ENCODE measurements at places on chromosomes 5 and 9. TPM values are rescaled to one million over a fixed set of nuclear protein-coding genes. Genes with fewer than 3 reads are reported as not detected.
A peak's percentile ranks its signal among the peaks of the same experiment; 100 is the strongest.

Gene PRSS3
- not detected for total RNA-seq

DNA sequence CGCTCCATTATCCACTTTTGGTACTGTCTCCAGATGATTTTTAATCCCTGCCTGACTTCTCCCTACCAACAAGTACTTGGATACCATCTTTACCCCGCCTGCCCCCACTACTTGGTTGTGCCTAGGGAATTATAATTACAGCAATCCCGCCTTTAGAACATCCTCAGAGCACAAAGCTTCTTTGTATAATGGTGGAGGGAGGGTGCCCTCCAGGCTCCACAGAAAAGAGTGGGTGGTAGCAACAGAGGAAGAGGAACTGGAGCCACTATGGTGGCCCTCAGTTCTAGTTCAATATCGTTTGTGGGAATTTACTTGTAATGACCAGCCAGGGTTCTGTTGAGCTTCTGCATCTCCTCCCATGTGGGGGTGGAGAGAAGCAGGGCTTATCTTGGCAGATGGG is 79.0 kb upstream of the RNF38 start:
- DNase-seq, result no peak

Gene SHISAL2B
- not detected for total RNA-seq

Gene SPATA6L
- total RNA-seq, result 0.38 TPM

- DNase-seq, result no peak
These were observed 73.2 kb downstream of the KIAA1958 start for GRCh38 chr9:112559629-112560413.

Gene LECT2
- not detected for total RNA-seq

DNA sequence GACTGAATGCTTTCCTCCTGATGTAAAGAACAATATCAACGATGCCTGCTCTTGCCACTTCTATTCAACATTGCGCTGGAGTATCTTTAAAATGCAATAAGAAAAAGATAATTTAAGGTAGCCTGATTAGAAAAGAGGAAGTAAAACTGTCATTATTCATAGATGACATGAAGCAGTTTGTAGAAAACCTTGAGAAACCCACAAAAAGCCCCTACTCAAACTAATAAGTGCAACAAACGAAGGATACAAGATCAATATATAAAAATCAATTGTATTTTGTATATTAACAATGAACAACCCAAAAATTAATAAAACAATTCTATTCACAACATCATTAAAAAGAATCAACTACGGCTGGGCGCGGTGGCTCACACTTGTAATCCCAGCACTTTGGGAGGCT is 76.4 kb upstream of the CKMT2 start:
- no peak for DNase-seq

DNA sequence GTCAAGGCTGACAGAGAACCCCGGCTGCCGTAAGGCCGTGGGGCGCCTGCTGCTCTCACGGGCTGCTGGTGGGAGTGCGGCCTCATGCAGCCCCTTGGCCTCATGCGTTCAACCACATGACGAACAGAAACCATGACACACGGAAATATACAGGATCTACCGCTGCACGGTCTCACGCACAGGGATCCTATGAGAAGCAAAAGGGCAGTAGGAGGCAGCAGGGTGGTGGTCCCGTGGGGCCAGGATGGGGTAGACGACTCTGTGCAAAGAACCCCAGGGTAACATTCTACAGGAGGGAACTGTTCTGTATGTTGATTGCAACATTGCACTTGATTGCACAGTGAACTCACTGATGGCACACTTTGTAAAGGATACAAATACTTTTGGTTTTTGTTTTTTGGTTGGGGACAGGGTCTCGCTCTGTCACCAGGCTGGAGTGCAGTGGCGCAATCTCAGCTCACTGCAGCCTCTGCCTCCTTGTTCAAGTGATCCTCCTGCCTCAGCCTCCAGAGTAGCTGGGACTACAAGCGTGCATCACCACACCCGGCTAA is 51.6 kb downstream of the NACC2 start:
- DNase-seq, result peak; percentile 9

Gene ADAMTS13
- total RNA-seq, result 3.6 TPM

- no peak for DNase-seq
These were observed 265.7 kb upstream of the KLF4 start for GRCh38 chr9:107755246-107755645.

Gene CHSY3
- 0.57 TPM for total RNA-seq

GRCh38 chr5:72386639-72387038 is 66.5 kb downstream of the PTCD2 start:
- DNase-seq, result no peak

DNA sequence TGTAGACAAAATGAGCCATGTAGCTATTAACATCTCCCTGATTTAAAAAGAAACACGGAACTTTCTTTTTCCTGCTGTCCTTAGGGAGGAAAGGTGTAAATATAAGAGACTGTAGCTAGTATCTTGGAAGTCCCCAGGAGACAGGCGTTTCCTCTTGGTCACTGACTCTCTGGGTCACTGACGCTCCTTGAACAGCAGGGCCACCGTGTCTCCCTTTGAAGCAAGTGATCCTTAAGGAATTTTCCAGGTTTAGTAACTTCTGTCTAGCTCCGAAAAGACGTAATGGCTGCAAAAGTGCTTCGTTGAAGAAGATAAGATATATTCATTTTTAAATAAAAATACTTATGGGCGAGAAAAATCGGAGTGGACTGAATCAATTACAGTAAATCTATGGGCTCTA is 745 bp upstream of the CLTA start:
- DNase-seq, result no peak

Gene KLF9
- total RNA-seq, result 52.6 TPM
